Cardiac septum (tissue), 1 donor: ENCODE measurements at places on chromosomes 4 and X. TPM values are rescaled to one million over a fixed set of nuclear protein-coding genes. Genes with fewer than 3 reads are reported as not detected.

NUDT11 gene
- total RNA-seq: not detected

DNA sequence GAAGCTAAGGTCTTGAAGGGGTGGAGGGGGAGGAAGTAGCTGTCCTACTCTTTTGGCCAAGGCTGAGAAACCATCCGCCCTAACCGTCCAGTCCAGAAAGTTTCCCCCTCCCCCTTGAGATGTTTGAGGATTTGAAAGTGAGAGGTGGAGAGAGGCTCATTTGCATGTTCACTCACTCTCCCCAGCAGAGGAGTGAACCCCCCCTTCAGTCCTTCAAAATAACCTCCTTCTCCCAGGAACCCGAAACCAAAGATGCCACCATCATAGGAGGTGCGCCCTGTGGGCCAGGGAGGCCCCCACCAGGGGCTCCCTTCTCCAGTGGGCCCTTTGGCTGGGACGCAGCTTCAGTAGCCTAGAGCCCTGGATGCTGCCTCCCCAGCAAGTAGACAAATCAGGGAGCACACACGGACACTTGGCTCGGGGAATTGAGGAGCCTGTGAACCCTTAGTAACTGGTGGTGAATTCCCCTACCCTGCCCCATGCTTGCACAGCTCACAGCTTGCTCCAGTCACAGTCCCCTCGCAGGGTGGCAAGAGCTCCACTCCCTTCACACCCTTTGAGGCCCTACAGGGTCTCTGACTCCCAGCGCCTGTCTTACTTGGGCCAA is 25.6 kb downstream of the ELF4 start:
- DNase-seq: no peak

- no peak for DNase-seq
Observed at GRCh38 chr4:185849664-185850550, 37.9 kb upstream of the SORBS2 start.

CEP135 gene
- 3.5 TPM for total RNA-seq

- no peak for DNase-seq
Observed at GRCh38 chr4:182862141-182862875, 54.9 kb downstream of the DCTD start.

GRCh38 chr4:107279733-107280132 is 243.6 kb upstream of the DKK2 start:
- no peak for DNase-seq

DNA sequence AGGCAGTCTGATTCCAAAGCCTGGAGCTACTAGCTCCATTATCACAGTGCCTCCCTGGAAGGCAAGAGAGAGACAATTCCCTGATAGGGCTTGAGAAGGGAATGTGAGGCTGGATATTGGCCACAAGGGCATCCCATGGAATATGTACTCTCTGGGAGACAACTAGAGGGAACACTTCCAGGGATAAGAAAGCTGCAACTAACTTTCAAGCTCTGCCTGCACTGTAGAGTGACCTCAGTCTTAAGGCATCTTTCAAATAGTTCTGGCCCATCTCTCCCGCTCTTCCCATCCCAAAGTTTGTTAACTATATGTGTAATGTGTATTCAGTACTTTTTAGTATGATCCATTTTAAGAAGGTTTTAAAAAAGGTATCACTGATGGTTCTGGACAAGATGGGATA is 13.1 kb upstream of the RNF212 start:
- no peak for DNase-seq

TRPC3 gene
- total RNA-seq: 0.65 TPM

DNA sequence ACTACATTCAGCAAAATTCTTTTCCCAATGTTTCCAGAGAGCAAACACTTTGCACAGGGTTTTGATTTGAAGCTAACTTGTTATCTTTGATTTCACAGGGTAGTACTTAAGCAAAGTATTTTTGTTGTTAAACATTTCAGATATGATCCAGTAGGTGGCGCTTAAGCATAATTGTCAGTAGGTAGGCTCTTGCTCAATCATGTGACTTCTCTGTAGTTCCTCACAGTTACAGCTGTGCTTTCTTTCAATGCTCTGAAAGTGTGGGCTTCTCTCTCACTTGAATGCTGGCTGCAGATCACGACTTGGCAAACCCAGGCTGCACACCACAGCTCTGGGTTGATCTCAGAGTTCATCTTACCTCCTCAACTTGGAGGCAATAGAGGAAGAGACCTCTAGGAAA is 1016.5 kb downstream of the SH3BGRL start:
- no peak for DNase-seq

CFAP299 gene
- total RNA-seq: not detected

GRCh38 chr4:78765432-78766006 is 10.6 kb upstream of the BMP2K start:
- no peak for DNase-seq

RBMXL3 gene
- total RNA-seq: not detected
